GM23338 (cell line): ENCODE measurements at places on chromosomes 1 and 21. TPM values are rescaled to one million over a fixed set of nuclear protein-coding genes. Genes with fewer than 3 reads are reported as not detected.

GRCh38 chr1:50251702-50252101 lies 143.0 kb downstream of the ELAVL4 start:
- DNase-seq, result peak; percentile 78

GRCh38 chr1:116474921-116475849 lies 95.6 kb downstream of the CD58 start:
- DNase-seq, result no peak

DNA sequence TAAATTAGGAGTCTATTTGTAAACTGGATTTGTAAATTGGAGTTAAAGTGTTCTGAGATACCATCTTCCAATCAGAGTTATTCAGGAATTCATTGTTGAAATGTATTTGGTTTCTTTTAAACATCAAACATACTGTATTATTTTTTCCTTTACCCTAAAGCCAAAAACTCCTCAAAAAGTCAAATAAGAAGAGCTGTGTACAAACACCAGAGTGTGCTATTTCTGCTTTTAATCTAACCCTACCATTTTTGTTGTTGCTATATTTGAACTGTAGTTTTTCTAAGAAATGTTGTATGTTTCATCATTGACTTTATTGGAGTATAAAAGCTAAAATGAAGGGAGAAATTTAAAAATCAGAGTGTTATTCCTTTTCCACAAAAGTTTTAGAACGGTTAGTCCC lies 35.8 kb downstream of the SLC30A7 start:
- no peak for DNase-seq

- peak; percentile 31 for DNase-seq
Observed at GRCh38 chr1:197811769-197812168, 36.5 kb upstream of the DENND1B start.

The RBP7 gene
- 3.2 and 11.7 TPM in 2 replicates for total RNA-seq
